Cortex of kidney (tissue), 1 donor: ENCODE measurements at places on chromosomes 2 and 18.

DNA sequence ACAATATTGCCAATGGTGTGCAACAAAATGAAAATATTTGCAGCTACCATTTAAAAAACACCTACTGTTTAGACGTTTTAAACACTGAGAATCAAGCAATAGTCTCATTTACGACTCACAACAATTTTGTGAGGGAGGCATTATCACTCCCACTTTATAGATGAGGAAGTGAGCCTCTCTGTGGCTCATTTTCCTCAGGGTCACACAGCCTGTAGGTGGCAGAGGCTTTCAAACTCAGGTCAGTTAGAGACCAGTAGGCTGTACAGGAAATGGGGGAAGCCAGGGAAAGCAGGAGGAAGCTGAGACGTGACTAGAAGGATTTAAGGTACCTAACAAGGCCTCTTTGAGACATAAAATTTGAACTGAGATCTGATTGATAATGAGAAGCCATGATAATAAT, 95.0 kb upstream of the ZNF521 start:
- DNase-seq, result no peak

DNA sequence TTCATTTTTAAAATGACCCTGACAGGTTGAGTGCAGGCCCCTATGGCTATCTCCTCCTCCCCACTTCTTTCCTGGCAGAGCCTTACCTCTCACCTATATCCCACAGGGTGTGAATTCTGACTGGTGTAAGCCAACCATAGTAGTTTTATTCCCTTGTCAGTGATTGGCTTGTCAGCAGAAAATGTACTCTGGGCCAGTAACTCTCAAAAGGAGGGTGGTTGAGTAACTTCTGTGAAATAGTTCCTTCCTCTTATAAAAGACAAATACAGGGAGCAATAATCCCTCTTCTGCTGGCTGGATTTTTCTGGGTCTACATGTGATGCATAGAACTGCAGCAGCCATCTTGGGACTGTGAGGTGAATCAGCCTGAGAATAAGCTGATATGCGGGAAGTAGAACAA, 83.4 kb downstream of the RAPH1 start:
- DNase-seq, result no peak

- DNase-seq, result no peak
Measured at GRCh38 chr18:56897122-56897521, 246.0 kb downstream of the WDR7 start.

DNA sequence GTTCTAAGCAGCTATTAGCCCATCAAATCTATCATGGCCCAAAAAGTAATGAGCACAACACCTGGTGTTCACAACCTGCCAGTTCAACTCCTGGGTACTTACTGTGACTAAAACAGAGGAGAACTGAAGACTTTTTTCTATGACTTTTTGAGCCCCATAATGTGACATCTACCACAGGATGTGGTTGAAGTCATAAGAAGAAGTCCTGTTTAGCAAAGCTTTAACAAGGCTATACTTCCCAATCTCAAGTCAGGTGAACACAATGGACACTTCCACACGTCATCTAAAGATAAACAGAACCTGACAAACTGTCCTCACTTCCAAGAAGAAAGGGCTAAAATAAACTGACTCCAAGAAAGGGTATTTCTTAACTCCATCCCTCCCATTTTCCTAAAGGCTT, 138.8 kb downstream of the ATAD2B start:
- no peak for DNase-seq

GRCh38 chr18:8224576-8224975, 384.7 kb upstream of the RAB12 start:
- DNase-seq, result no peak

DNA sequence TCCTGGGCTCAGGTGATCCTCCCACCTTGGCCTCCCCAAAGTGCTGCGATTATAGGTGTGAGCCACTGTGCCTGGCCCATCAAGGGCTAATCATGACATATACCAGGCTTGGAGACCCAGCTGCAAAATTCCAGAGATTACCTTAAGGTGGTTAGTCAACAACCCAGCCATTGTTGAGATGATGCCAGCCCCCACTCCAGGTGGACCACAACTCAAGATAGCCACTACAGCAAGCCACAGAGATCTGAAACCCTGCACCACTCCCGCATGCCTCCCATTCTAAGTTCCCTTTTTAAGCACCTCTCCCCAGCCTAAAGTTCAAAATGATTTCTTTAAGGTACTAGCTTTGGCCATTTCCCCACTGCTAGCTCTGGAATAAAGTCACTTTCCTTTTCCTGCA, 4.6 kb upstream of the CLK1 start:
- DNase-seq, result no peak

GRCh38 chr2:241983571-241984270, 114.2 kb downstream of the RTP5 start:
- DNase-seq, result no peak

GRCh38 chr2:158726911-158727592, 68.1 kb upstream of the DAPL1 start:
- no peak for DNase-seq

DNA sequence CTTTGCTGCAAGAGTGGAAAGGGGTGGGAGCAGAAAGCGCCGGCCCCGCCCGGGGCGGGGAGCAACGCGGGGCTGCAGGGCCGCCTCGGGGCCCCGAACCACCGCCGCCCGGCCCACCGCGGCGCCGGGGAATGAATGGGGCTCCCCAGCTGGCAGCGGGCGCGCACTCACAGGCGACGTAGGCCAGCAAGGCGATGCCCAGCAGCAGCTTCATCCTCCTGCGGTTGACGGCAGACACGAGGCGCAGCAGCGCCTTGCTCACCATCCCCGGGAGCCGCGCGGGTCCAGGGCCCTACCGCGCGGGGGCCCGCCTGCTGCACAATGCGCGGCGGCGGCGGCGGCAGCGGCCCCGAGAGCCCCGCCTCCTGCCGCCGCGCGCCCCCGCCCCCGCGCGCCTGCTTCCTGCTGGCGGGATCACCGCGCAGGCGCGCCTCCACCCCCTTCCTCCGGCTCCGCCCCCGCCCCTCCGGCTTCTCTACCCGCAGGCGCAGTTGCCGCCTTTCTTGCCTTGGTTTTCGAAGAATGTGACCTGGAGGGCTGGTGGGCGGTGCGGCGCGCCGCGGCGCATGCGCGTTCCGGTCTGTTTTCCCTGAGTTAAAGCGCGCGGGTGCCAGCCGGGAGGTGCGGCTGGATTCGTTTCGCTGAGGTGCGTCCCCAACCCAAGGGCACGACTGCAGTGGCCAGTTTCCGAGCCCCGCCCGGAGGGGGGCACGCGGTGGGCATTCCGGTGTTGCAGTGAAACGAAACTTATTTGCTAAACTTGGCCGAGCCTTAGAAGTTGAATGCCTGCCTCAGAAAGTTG, at the start of gene UXS1:
UXS1 (minus strand) TSS at position 325 of the 802 bp plus-strand sequence; CDS start at position 265, 60 bp downstream.
- peak; percentile 9 for DNase-seq

DNA sequence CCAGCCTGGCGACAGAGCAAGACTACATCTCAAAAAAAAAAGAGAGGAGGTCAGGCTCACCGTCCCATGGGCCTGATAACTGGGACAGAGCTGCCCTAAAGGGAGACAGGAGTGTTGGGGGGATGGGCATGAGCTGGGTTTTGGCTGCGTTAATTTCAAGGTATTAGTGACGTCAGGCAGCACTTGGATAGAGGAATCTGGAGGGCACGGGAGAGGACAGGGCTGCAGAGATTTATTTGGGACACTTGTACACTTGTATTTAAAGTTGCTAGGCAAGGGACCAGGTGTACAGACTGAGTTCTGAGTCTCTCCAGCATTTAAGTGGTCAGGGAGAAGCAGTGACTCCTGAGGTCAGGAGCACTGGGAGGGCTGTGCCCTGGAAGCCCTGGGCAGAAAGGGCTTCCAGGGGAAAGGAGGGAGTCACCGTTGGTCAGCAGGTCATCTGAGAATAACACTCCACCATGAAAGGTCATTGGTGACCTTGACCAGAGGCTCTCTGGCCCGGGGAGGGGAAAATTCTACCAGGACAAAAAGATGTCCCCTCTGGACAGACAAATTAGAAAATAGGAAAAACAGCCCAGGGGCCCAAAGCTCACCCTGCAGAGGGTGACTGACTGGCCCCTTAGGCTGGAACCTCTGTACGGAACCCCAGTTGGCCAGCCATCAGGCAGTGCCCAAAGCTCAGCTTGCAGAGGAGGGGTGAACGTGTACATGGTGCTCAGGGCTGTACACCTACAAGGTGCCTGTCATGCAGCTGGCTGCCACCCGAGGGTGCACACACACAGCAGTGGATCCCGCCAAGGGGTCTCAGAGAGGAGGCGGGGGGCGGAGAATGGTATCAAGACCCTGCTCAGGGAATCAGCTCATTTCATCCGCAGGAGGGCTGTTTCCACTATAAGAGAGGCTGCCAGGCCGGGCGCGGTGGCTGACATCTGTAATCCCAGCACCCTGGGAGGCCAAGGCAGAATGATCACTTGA, 23.0 kb upstream of the CNNM3 start:
- no peak for DNase-seq

- no peak for DNase-seq
Measured at GRCh38 chr2:195388028-195388427, 269.0 kb upstream of the SLC39A10 start.

GRCh38 chr2:11288431-11288830, 56.0 kb downstream of the ROCK2 start:
- no peak for DNase-seq

DNA sequence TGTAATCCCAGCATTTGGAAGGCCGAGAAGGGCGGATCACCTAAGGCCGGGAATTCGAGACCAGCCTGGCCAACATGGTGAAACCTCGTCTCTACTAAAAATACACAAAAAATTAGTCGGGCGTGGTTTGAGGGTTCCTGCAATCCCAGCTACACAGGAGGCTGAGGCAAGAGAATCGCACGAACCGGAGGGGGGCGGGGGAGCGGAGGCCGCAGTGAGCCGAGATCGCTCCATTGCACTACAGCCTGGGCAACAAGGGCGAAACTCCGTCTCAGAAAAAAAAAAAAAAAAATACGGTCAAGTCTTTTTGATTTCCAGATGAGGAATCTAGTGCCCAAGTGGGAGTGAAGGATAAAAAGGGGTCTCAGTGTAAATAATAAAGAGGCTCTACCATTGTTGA, 16.5 kb upstream of the MEIS1 start:
- DNase-seq, result no peak

DNA sequence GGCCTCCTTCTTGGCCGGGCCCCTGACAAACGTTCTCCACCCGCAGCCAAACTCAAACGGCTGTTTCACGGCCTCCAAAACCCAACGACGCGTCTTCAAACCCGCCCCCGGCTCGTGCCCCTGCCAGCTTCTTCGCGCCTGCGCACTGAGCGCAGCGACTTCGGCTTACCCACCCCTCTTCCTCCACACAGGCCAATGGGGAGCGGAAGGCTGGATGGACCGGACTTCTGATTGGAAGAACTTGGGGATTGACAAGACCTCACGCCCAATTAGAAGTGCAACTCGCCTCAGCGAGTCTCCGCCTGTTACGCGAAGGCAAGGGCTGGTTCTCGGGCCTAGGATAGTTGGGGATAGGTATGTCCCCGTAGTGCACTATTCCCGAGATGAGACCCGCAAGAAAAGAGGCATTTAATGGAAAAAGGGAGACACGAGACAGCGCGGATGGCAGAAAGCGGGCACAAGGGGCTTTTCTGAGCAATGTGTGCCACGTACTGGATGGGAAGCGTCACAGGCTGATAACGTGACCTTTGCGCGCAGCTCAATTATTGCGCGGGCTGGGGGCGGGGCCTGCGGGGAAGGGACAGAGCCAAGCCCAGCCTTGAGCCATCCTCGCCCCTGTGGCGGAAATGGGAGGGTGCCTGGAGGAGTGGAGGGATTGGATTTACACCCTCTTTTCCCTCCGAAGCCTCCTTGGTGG, at the start of gene LAPTM4A:
LAPTM4A (minus strand) TSS at position 97 of the 697 bp plus-strand sequence. CDS start 108 bp downstream, outside the sequence.
- DNase-seq, result peak; percentile 46

- no peak for DNase-seq
Measured at GRCh38 chr2:112335600-112335999, 60.2 kb downstream of the ZC3H6 start.

GRCh38 chr2:119484834-119485233, 39.4 kb downstream of the SCTR start:
- DNase-seq, result no peak

- no peak for DNase-seq
Measured at GRCh38 chr2:217667512-217667911, 335.3 kb downstream of the TNS1 start.

DNA sequence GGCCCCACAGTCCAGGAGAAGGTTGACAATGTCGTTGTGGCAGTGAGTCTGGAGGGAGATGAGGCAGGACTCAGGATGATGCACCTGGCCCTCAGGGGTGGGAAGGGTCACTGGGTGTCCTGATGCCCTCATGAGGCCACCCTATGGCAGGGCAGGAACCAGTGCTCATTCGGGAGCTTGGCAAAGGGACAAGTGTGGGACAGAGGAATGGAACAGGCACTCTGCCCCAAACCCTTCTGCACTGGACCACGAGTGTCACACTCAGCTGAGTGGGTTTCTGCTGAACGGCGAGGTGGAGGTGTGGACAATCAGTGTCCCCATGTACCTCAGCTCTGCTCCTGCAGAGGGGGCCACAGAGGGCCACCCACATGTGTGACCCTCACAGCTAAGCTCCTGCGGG, 32.0 kb downstream of the ANKMY1 start:
- DNase-seq, result no peak

DNA sequence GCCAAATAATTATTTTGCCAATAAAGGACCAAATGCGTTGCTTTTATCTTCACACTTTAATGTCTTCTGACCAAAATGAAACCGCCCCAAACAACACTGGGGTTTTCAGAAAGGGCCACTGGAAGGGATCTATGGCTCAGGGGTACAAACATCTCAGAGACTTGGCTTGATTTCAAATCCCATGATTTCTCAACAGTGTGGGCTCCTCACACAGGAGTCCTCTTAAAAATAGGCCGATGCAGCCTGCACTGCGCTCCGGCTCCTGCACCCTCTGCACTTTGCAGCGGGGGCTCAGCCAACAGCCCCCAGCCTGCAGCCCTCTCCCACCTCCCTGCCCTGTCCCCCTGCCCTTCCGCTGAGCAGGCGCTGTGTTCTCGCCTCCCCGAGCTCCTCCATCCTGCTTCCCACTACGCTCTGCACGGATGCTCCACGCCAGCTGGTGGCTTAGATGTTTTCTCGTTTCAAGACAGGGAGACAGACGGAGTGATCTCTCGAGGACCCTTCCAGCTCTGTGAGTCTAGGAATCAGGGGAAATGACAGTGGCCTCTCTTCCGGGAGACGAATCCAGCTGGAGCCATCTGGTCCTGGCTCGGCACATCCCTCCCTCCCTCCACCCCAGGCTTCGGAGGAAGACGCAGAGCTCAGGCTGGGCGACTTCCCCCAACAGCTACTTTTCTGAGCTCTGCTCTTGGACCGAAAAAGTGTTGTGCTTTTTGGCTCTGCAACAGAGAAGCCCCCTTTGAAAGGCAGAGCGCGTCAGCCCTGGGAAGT, 71.4 kb downstream of the KCNF1 start:
- no peak for DNase-seq

- no peak for DNase-seq
Measured at GRCh38 chr18:56575819-56576663, 62.4 kb downstream of the TXNL1 start.

DNA sequence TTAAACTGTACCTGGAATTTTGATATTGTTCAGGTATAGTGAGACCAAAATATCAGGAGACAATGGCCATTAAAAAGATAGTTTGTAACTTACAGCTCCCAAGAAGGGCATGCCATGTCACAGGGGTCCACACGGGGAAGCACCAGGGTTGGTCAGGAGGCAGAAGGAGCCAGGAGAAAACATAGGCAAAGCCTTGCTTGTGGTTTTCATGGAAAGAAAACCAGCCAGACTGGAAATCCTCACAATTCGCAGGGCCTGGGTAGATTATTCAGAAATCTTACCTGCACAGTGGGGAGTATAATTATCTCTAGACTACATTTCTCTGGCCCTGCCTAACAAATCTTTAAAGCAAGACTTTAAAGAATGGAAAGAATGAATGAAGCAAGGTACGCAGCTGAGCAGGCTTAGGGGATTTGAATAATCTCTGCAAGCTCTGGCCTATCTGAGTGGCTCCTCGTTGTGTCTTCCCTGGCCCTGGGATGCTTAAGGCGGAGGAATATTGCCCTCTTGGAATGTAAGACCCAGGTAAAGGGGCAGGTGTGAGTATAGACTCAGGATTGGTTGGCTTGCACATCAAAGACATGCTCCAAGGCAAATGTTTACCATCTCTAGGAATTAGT, 66.9 kb upstream of the CDC42EP3 start:
- no peak for DNase-seq
